CD4-positive, alpha-beta T cell (primary cell): ENCODE measurements at places on chromosomes 4 and X.

DNA sequence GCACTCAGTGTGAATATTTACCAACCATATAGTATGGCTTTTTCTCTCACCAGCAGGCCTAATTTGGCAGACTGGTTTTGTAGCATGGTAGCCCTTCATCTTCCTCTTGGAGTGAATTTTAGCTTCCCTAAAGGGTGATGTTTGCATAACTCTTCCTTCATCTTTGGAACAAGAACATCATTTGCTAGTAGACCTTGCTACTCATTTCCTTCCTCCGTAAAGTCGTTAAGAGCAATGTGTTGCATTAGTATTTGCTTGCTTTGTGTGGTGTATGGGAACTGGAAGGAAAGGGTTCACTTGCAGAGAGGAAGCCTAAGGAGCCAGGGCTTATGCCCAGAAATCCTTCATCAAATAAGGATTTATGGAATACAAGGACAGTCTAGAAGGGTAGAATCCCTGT is 50.2 kb upstream of the PGRMC2 start:
- DNase-seq: no peak

- no peak for DNase-seq
Measured at GRCh38 chrX:133440081-133440796, 24.9 kb upstream of the GPC4 start.

DNA sequence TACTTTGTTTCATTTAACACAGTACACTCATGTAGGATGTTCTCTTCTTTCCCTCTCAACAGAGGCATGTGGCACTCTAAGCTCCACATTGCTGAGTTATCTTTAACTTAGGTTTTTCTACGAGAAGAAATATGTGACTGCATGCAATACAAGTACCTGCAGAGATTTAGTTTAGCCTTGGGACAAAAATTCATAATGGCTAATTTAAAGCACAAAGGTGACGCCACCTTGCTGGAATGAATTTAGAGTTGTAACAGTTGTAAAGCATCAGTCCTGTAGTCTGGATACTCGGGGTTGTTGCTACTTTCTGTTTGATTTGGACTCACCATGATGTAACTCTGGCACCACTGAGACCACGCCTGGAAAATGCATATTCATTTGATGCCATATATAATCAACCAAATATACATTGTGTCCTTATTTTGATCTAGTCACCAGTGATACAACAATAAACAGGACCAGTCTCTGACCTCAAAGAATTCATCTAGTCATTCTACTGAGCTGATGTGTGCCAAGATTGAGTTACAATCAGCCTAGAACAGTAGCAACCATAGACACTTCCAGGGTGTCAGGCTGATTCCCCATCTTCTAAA is 451.0 kb upstream of the ZFP42 start:
- DNase-seq: no peak

DNA sequence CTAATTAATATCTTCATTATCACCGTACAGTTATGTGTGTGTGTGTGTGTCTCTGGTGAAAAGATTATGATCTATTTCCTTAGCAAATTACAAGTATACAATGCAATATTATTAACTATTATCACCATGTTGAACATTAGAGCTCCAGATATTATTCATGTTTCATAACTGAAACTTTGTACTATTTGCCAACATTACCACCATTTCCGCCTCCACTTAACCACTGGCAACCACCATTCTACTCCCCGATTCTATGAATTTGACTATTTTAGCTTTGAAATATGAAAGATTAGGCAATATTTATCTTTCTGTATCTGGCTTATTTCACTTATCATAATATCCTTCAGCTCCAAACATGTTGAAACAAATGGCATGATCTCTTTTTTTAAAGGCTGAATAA is 717.9 kb downstream of the ARAP2 start:
- no peak for DNase-seq

GRCh38 chr4:169351872-169352271 is 81.1 kb upstream of the SH3RF1 start:
- DNase-seq: no peak

- DNase-seq: no peak
Measured at GRCh38 chr4:136637071-136637777, 895.1 kb downstream of the PCDH18 start.
